Temporal lobe (tissue), 4 donors: ENCODE measurements at places on chromosomes 7 and 10. TPM values are rescaled to one million over a fixed set of nuclear protein-coding genes. Genes with fewer than 3 reads are reported as not detected.

Gene TMEM139
- total RNA-seq: not detected

Gene ZNF425
- 4.4 TPM for total RNA-seq

Gene GSTO2
- total RNA-seq: 1.7 TPM

Gene STEAP1
- total RNA-seq: 0.25 TPM

Gene LLCFC1
- not detected for total RNA-seq

Gene KCNMA1
- 49.2 TPM for total RNA-seq

Gene MGMT
- 4.9 TPM for total RNA-seq

Gene CYP26C1
- 0.25 TPM for total RNA-seq

Gene HOXA11
- not detected for total RNA-seq

Gene PODXL
- 21.6 TPM for total RNA-seq

Gene MUC3A
- total RNA-seq: 0.98 TPM

Gene TMEM106B
- total RNA-seq: 31.2 TPM

Gene TDRD1
- 0.25 TPM for total RNA-seq

Gene ZPBP
- total RNA-seq: not detected

Gene SEMA3A
- 29.5 TPM for total RNA-seq

Gene RNLS
- total RNA-seq: 4.2 TPM
